Colonic mucosa (tissue), 4 donors: ENCODE measurements at places on chromosomes 7 and 10. TPM values are rescaled to one million over a fixed set of nuclear protein-coding genes. Genes with fewer than 3 reads are reported as not detected.

The COL17A1 gene
- total RNA-seq: 249 TPM

The CPED1 gene
- 4.0 TPM for total RNA-seq

The PNLIP gene
- total RNA-seq: not detected

The TAS2R41 gene
- not detected for total RNA-seq

The ACBD5 gene
- total RNA-seq: 32.3 TPM

The ERVW-1 gene
- total RNA-seq: not detected

The ASIC3 gene
- 1.0 TPM for total RNA-seq
